Stimulated activated CD4-positive, alpha-beta T cell treated with anti-CD3 and anti-CD28 coated beads, Interleukin-4, amount 100 ng/mL, for 48 hours (primary cell): ENCODE measurements at places on chromosomes 11 and 22.

DNA sequence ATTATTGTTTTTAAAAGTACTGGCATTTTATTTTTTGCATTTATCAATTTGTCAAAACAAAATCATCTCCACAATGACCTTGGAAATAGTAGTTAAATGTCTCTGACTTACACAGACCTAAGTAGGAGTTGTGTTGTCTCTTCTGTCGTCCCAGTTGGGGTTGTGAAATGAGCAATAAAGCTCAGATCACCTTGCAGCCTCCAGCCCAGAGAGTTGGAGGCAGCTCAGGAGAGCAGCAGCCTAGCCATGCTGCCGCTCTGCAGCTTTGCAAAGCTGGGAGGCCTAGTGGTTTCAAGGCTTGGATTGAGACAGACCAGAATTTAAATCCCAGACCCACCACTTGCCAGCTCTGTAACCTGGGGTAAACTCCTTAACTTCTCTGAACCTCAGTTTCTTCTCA lies 65.2 kb upstream of the CRYBB3 start:
- DNase-seq = no peak

DNA sequence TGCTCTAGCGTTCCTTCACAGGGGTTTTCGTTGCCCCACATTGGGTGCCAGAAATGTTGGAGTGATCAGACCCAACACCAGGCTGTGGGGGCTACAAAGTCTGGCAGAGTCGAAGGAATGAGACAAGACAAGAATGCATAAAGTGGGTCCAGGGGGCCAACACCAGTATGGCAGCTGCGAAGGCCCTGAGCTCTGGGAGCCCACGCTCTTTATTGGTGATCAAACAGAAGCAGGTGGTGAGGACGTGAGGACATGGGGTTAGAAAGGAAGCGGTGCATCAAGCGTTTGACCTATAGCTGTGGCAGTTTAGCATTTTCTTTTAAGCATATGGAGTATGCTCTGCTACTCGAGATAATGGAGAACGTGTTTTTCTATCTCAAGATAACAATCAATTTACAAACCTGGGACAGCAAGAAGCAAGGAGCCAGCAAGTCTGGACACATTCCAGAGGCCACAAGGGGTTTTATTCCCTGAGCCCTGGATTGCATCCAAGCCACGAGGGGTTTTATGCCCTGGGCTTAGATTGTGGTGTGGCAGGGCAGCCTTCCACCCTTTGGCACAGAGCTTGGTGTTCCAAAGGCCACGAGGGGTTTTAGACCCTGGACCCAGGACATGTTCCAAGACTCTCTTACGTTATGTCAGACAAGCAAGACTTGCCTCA lies 3.9 kb upstream of the DNAJB13 start:
- DNase-seq = no peak

GRCh38 chr22:28075358-28075981 lies 156.4 kb upstream of the PITPNB start:
- no peak for DNase-seq

DNA sequence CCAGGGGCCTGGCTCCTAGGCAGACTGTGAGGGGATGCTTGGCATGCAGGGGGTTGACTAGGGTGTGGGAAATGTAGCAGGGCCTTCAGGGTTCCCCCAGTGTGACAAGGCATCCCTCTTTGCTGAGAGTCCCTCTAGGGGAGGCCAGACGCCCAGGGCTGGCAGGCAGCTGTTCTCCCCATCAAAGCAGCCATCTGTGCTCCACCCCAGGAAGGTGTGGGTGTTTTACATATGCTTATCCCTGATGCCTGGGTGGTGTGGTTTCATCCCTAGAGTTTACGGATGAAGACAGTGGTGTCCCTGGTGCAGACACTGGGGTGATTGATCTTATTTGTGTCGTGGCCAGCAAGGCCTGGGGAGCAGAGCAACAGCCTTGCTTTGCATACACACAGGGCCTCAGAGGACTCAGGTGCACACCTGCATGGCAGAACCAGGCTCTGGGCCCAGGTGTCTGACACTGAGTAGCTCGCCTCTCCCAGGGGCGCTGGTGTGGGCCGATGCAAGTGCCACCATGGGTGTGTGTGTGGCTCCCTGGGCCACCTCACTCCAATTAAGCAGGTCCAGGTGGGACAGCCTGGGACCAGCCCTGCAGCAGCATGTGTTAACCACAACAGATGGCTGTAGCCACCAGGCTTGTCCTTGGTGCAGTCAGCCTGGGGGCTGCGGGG lies 74.2 kb downstream of the MED15 start:
- DNase-seq = no peak

GRCh38 chr11:31870609-31871309 lies 59.6 kb upstream of the PAX6 start:
- DNase-seq = no peak

DNA sequence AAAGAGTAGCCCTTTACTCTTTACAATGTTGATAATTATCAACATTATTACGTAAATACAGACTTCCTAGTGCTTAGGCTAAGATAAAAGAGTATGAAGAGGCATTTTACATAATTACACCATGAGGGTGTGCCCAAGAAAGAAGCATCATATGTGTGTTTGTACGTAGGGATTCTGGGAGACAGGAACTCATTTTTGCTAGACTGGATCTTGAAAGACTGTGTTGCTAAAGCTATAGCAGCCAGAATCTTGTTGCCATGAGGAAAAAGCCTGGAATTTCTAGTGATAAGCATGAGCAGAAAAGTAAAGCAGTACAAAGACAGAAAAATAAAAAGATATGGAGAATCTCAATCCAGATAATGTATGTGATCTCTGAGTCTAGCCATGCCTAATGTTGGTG lies 72.1 kb downstream of the JRKL start:
- DNase-seq = no peak

DNA sequence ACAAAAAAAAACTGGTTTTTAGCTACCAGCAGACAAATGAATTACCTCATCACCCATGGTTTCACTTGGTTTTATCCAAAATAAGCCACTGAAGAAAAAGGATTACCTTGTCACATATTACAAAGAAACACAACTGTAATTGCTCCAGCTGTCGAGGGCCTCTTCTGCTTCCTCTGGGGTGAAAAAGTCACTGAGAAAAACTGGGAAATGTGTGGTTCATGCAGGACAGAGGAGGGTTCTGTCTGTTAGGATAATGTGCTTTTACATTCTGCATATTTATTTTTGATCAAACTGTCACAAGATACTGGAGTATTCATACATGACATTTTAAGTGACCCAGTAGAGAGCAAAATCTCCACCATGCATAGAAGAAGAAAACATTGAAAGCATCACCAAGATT lies 211.7 kb downstream of the NAV2 start:
- DNase-seq = no peak

DNA sequence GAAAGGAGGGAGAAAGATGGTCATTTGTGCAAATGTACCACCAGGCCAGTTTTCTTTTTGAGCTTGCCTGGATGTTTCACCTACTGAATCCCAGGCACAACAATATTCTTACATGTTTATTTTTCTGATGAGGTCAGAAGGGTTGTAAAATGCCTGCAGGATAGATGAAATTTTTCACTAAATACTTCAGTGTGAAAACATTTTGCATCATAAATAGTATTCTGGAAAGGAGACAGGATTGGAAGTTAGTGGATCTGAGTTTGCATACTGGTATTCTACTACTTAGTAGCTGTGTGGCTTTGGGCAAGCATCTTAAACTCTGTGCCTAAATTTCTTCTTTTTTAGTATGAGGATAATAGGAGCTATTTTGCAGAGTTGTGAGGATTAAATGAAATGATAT lies 24.8 kb downstream of the RNF169 start:
- no peak for DNase-seq

DNA sequence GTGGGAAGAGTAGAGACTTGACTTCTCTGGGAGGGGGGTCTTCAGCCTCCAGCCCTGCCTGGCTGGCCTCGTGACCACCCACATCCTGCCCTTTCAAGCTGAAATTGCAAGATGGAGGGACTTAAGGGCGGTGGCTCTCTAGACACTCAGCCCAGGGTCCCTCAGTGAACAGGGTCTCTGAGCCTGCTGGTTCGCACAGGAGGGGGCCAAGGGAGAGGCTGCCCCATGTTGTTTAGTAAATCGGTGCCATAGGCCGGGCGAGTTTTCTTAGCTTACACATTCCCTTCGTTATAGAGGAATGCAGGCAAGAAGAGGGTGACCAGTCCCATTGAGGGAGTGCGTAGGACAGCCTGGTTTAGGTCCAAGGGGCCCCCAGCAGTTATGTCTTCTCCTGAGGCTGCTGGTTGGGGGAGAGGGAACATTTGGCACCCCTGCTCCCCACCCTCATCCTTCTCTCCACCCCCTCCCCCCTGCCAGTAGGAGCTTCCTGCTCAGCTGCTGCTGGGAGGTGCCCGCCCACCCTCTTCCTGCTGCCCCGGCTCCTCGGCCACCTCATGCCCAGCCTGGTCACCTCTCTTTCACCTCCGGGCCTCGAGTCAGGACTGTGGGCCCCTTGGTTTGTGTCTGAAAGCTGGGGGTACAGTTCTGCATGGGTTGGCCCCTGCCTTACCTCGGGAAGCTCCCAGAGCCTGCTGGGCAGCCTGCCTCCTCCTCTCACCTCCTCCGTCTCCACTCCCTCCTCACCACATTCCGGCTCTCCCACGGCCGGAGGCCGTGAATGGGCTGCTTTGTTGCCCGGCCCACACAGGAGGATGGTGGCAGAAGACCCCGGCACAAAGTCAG lies 3.9 kb downstream of the FRMD8 start:
- no peak for DNase-seq

- DNase-seq = no peak
Measured at GRCh38 chr22:48238284-48238915, 1476.0 kb downstream of the TBC1D22A start.

- no peak for DNase-seq
Measured at GRCh38 chr22:41818011-41818410, 14.9 kb upstream of the SREBF2 start.

DNA sequence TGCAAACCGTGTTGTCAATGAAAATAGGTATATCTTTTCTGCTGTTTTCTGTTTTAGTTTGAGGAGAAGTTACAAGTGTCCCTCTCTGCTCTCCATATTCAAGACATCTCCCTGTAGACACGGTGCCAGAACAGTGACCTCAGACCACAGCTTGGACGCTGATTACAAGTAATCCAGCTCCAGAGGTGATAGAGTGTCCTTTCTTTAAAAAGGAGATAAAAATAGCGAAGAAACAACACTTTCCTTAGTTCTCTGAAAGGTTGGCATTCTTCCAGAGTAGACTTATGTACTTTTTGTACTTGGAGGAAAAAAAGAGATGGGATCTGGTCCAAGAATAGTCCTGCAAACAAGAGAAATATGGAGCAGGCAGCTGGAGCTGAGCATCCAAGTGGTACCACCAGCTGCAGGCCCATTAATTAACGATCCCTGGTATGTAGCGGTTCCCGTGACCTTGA lies 43.0 kb upstream of the WT1 start:
- DNase-seq = no peak
